ENCODE measurements at places on chromosomes 4 and X.
A peak's percentile ranks its signal among the peaks of the same experiment; 100 is the strongest.

GRCh38 chr4:73451981-73452747, 16.1 kb downstream of the AFP start:
- no peak for DNase-seq

DNA sequence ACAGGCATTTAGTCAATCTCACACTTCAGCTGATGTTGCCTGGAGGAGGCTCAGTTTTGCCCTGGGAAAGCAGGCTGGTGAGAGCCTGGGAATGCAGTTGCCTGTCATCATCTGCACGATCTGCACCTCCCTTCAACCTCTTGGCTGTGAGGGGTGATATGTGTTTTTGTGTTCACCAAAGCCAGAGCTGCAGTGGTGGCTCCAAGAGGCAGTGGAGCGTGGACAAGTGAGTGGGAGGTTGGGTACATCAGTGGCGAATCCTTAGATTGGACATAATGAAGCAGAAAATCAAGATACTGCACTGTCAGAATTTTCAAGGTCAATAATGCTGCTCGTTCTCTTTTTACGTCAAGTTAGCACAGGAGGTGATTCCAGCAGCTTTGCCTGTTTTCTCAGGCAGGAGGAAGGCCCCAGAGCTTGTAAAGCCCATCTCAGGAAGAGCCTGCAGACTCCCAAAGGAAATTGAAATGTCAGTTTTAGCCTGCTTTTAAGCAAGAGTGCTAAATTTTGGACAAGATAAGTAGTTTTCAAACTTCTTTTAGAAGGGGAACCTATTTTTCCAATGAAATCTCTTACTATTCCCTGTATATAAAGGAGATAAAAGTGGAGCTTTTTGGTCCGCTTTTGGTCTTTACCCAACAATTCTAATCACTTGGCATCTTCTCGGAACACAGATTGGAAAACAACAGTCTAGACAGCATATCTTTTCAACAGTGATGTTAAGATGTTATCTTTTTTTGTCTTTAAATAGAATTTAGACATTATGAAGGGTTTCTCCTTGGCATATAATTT, 92.8 kb downstream of the FRAS1 start:
- no peak for DNase-seq

DNA sequence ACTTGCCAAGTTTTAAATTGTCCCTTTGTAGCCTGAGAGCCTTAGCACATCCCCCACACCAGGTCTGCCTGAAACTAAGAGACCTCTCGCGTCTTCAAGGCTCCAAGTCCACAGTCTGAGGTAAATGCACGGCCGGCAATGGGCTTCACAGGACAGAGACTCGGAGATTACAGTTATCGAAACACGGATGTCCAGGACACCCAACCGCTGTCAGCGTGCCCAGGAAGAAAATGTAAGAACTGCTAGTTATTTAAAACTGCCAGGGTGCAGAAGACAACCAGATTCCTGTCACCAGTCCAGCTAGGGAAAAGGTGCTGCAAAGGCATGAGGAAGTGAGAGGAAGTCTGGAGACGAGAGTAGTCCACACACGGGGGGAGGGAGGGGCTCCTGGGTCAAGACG, 28.9 kb downstream of the ZNF827 start:
- no peak for DNase-seq

- no peak for DNase-seq
These were observed 72.9 kb downstream of the WDR19 start for GRCh38 chr4:39255266-39255665.

GRCh38 chr4:127238956-127239475, 393.7 kb upstream of the INTU start:
- DNase-seq, result no peak

DNA sequence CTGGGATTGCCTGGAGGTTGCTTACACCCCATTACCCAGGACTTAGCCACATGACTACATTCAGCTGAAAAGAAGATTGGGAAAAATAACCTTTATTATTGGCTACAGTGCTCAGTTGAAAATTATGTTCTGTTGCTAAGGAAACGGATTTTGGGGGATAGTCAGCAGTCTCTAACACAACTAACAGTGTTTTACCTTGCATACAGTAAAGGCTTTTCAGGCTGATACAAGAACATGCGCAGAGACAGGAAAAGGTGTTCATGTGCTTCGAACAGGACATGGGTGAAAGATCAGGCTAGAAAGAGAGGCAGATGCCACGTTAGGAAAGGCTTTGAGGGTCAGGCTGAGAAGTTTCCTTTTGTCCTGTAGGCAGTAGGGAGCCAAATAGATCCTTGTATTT, 14.8 kb upstream of the RHOH start:
- DNase-seq, result no peak

DNA sequence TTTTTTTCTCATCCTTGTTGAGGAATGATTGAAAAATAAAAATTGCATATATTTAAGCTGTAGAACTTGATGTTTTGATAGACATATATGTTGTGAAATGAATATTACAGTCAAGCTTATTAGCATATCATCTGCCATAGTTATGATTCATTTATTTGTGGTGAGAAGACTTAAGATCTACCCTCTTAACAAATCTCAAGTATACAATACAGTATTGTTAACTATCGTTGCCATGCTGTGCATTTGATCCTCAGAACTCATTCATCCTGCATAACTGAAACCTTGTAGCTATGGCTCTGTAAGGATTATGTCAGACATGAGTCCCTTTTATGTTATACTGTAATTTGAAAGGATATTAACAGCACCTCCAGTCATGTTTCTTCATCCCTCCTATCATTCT, 2045.3 kb downstream of the ARAP2 start:
- DNase-seq, result no peak

GRCh38 chr4:124025000-124025399, 628.4 kb downstream of the SPRY1 start:
- DNase-seq, result no peak

DNA sequence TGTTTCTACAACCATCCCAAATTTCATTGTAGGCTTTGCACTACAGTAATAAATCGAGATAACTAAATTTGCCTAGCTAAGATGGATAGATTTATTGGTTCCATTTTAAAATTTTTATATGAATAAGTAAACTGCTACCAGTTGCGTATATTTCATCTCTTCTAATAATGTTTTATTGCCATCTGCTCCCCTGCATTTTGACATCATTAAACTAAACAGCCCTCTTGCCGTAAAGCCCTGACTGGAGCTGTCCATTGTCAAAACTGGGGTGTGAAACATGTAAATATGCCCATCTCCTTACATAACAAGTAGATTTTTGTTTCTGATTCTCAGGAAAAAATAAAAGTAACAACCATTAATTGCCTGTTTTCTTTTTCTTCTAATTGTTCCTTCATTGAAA, 130.8 kb upstream of the BMPR1B start:
- no peak for DNase-seq

GRCh38 chrX:132023896-132024386, 839 bp downstream of the STK26 start:
- peak; percentile 37 for DNase-seq

DNA sequence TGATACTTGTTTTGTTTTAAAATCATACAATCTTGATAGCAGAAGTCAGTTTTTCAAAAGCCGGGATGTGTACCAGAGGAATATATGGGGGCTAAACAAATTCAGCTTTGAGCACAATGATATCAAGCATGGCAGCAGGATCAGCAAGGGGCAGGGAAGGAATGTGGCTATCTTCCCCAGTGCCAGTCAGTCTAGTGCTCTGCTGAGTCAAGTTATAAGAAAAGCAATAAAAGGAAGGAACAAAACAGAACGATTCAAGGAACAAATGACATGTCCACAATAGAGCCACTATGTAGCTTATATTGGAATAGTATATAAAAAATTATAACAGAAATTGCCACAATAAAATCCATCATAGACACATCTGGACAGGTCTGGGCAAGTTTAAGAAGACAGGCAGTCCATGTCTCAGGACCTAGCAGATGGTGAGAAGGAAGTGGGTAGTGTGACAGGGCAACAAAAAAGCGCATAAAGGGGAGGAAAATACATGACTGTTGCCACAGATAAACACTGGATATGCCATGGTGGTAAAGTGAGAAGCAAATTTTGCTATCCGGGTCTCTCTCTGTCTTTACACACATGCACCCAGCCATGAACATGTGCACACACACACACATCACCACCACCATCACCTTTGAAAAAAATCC, 518.2 kb upstream of the HTR2C start:
- DNase-seq, result no peak

DNA sequence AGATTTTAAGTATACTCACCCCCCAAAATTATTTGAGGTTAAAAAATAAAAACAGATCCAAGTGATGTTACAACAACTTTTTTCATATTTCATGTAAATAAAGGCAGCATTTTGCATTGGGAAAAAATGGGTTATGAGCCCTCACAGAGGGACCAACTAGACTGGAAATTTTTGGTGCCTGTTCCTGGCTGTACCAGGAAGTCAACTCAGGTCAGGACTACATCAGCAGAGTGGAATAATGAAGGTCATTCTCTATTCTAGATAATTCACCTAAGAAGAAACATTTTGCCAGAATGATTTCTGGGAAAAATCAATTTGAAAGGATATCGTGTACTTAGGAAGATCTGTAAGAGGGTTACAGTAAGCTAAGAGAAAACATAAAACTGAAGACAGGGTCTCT, 66.8 kb downstream of the CORIN start:
- no peak for DNase-seq
